ENCODE measurements at places on chromosomes 7 and 10.

DNA sequence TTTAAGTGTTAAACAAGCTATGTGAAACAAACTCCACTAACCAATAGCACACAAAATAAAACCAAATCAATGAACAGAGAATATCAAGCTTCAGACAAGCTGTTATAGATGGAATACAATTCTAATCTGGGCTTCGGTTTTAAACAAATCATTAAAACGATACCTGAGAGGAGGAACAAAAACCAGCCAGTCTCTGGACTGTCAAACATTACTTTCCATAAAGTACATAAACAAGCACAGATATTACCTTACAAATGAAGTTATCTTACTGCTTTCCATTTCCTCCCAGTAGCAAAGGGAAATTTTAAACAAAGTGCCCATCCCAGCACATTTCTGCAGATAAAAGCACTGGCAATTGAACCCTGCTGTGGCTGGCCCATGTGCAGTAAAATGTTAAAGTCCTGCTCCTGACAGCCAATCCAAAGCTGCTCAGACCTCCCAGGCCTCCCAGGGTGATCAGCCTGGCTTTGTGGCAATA is 128.0 kb downstream of the NRCAM start:
- no peak for DNase-seq

- no peak for DNase-seq
Measured at GRCh38 chr10:60473557-60473956, 83.9 kb upstream of the ANK3 start.

DNA sequence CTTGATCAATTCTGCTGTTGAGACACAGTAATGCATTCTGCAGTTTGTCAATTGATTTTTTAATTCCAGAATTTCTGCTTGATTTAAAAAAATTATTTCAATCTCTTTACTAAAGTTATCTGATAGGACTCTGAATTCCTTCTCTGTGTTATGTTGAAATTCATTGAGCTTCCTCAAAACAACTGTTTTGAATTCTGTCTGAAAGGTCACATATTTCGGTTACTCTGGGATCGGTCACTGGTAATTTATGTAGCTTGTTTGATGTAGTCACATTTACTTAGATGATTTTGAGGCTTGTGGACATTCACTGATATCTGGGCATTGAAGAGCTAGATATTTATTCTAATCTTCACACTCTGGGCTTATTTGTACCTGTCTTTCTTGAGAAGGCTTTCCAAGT is 67.2 kb upstream of the NME8 start:
- DNase-seq, result no peak

DNA sequence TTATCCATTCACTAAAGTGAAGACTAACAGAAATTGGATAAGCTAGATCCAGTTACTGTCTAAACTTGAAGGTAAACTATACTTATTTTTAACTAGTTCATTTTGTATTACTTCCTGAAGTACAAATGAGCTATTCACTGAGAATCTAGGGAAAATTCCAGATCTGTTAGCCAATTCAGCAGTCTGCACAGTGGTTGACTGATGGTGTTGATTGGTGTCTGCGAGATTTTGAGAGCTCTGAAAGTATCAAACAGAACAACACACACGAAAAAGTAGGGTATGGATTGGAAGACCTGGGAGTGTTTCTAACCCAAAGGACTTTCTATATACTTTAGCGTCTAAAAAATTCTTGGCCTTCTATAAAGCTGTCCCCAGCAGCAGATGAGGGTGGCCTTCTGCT is 33.6 kb upstream of the AGR2 start:
- peak; percentile 16 for DNase-seq

DNA sequence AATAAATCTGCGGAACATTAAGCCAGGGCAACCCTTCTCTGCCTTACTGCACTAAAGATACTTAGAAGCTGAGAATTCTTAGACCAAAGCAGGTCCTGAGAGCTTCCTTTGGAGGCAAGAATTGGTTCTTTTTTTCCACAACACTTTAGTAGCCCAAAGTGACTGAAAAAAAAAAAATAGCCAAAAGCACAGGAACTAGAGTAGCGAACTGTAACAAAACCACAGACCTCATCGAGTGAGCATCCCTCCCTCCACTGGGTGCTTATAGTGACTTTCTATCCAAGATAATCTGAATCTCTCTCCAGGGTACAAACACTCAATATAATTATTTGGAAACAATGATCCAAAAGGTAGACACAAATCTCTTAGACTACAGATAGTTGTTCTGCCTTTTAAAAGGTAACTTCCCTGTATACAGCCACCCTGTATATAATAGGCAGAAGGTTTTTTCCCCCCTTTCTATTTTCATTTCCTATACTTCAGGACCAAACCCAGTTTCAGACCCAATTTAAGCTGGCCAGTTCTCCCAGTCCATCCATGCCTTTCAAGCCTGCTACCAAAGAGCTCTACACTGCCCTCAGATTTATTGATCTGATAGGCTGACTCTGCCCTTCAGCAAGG is 31.6 kb upstream of the KCNIP2 start:
- no peak for DNase-seq

Data from astrocyte of the hippocampus (primary cell).